Stimulated activated CD8-positive, alpha-beta memory T cell treated with anti-CD3 and anti-CD28 coated beads, Interleukin-7, amount 100 ng/mL, for 1 hour (primary cell): ENCODE measurements at places on chromosomes 5 and 9.
A peak's percentile ranks its signal among the peaks of the same experiment; 100 is the strongest.

GRCh38 chr9:125466411-125466810, 204.8 kb downstream of the GAPVD1 start:
- DNase-seq, result no peak

- no peak for DNase-seq
Observed at GRCh38 chr5:157038568-157039187, 20.2 kb downstream of the HAVCR1 start.

DNA sequence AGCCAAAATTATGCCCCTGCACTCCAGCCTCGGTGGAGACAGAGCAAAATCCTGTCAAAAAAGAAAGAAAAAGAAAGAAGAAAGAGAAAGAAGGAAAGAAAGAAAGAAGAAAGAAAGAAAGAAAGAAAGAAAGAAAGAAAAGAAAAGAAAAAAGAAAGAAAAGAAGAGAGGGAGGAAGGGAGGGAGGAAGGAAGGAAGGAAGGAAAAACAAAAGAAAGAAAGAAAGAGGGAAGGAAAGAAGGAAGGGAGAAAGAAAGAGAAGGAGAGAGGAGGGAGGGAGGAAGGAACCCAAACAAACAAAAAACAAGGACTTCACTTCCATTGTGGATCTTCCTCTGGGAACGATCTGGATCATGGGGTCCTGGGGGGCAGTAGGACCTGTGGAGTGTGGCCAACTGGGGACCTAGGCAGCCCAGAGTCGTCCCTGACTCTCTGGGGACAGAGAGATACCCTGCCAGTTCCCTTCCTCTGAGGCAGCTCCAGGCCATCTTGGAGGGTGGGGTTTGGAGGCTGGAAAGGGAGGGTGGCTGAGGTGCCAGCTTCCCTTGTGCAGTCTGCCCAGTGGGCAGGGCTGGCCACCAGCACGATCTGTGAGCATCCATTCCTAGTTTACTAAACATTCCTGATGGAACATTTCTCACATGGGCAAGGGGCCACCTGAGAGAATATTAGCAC, 216.8 kb downstream of the PAX5 start:
- DNase-seq, result no peak

GRCh38 chr9:78676009-78676408, 379.1 kb downstream of the PSAT1 start:
- no peak for DNase-seq

DNA sequence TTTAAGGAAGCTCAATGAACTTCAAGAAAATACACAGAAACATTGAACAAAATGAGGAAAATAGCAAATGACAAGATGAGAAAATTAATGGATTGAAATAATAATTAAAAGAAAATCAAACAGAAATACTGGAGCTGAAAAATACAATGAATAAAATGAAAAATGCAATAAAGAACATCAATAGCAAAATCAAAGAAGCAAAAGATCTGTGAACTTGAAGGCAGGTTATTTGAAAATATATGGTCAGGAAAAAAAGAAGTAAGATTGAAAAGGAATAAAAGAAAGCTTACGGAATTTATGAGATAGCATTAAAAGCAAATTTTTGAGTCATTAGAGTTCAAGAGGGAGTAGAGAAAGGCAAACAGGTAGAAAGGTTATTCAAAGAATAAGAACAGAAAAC, 42.4 kb downstream of the CERT1 start:
- DNase-seq, result no peak

GRCh38 chr5:66224773-66225553, 80.9 kb downstream of the SREK1 start:
- DNase-seq, result no peak

DNA sequence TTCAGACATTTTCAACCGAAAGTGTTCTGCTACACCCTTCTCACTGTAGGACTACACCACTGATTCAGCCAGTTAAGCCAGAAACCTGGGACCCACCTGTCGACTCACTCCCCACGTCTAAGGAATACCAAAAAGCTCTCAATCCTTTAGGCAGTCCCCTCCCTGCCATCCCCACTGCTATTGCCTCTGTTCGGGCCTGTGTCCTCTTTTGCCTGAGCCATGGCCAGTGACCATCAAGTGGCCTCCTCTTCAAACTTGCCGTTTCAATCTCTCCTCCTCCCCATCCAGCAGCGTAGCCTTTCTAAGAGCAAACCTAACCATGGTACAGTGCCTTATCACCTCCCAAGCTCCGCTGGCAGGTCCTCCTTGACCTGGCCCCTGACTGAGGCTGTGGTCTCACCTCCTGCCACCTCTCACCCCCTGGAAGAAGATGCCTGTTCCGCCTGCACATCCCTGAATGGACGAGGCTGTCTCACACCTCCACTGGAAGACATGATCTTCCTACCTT, 64.1 kb downstream of the GALNT12 start:
- DNase-seq, result no peak

DNA sequence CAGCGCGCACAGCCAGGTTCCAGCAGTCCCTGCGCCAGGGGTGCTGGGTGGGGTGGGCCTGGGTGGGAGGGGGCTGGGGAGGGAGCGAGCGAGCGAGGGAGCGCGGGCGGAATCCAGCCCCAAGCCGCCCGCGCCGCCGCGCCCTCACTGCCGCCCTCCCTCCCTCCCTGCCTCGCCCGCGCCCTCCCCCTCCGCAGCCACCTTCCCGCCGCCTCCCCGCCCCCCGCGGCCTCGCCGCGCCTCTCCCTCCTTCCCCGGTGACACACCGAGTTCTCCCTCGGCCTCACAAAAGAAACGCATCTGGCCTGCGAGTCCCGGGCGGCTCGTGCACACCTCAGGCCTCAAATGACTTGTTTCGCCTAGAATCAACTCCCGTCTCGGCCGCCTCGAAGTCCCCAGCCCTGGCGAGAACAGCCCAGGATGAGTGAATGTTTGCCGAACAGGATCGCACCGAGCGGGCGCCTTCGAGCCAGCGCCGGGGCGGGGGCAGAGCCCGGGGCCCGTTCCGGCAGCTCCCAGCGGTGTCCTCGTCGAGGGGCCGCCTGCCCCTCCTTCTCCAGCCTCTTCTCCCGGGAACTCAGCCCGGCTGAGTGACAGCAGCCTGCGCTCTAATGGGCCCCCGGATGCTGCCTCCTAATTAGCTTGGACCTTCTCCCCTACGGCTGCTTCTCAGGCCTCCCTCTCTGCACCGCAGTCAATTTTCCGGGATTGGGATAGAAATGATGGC, 371 bp upstream of the PITX1 start:
- no peak for DNase-seq

DNA sequence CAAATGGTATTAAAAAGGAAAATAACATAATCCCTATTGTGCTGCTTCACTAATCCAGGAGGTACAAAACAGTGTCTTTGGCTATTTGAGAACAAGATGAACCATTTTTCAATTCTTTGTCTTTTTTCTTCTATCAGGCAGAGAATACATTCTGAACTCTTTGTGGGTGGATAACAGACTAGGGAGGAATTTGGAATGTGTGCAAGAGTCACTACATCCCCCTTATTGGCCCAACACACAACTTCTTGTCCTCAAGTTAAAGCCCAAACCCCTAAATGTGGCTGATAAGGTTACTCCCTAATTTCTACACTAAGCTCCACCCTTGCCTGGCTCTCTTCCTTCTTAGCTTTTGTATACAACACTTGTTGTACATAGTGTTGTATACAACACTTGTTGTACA, 342.7 kb upstream of the RFX3 start:
- no peak for DNase-seq

DNA sequence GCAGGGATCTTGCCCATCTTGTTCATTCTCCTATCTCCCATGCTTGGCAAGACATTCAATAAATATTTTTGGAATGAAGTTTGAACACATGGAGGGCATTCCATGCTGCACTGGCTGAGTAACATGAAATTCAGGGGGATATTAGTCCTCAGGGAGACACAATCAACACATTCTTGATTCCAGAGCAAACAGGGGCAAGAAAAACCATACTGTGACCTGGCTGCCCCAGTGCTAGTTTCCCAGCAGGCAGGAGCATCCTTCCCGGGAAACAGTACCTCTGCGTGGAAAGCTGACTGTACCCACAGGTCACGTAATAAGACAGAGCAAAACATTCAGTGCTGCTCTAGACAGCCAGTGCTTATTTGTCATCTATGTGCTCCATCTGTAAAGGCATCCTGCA, 66.3 kb upstream of the SPOCK1 start:
- no peak for DNase-seq

- DNase-seq, result no peak
Observed at GRCh38 chr9:134964271-134965055, 46.8 kb upstream of the FCN1 start.

DNA sequence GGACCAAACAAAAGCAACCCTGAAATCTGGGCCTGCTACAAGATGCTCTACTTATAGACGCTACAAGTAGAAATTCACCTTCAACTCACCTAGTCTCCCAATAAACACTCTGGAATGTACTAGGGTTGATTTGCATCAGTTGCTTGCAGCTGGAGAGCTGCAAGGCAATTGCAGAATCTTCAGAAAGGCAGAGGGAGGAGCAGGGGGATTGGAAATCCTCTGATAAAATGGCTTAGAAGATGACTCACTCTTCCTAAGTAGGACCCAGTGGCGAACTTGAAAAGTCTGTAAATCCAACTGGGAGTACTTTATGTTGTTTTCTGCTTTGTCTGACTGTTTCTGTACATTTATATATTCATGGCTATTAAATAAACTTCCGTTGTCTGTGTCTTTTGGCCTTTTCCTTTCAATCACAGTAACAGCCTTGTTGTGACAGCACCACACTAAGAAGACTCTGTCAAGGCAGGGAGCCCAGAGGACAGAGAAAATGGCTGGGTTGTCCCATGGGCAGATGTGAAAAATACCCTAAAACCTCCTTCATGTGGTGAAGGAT, 14.7 kb upstream of the MLLT3 start:
- DNase-seq, result no peak

DNA sequence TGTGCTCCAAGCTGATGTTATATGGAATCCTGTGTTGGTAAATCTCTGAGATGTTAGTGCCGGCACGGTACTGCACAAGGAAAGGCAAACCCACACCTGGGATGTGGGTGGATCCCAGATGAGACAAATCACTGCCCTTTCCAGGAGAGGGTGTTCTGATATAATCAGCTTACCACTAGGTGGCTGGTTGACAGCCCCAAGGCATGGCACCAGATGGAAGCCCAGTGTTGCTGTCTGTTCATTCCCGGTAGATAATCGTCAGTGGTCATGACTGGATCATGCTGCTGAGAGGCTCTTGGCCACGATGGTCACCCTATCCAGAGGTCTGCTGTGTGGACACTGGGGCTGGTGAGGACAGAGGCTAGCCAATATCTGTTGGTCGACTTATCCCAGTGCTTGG, 184.0 kb downstream of the CACNA1B start:
- no peak for DNase-seq

DNA sequence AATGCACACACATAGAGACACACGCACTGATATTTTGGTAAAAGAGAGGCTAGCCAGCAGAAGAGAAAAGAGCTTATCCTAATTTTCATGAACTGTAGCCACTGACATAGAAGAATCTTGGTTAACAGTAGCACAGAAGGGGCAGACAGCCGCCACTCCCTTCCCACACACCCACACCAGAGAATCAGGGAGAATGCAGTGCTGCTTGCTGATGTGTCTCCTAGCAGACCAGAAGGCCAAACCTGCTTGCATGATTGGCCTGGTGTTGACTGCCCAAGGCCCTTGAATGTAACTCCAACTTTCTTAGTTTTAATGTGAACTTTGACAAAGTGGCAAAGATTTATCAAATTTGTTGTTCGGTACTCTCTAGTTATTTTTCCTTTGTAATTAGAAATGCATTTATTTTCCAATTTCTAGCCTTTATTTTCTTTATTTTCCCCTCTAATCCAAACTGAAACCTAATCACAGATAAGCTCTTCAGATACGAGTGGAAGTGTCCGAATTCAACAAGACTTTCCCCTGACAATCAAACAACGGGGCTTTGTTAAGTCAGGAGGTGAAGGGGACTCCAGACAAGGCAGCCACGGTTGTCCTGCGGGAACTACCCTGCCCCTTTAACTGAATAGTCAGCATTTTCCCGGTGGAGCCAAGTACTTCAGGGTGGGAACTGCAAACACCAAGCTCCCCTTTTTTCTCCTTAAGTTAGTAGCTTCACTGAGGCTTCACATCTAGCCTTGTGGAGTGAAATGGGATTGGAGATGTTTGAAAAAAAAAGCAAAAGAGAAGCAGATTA, 81.9 kb upstream of the CTSL start:
- DNase-seq, result no peak

- no peak for DNase-seq
Observed at GRCh38 chr9:31608416-31608815, 776.0 kb upstream of the ACO1 start.

GRCh38 chr9:131500377-131500776, 2.3 kb upstream of the POMT1 start:
- peak; percentile 14 for DNase-seq

DNA sequence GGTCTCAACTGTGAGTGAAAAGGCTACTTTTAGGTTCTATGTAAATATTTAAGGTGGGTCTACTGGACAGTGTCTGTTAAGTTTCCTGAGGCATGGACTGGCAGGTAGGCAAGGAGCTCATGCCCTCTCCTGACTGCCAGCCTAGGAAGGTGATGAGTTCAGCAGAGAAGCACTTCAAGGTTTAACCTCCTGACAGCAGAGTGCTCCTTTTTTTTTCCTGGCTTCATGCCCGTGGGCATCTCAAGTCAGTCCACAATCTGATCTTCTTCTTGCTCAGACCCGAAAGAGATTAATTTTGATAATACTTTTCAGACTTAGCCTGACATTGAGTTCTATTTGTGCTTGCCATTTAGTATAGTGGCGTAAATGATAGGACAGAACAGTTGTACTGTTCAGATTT, 241.9 kb upstream of the NREP start:
- no peak for DNase-seq

DNA sequence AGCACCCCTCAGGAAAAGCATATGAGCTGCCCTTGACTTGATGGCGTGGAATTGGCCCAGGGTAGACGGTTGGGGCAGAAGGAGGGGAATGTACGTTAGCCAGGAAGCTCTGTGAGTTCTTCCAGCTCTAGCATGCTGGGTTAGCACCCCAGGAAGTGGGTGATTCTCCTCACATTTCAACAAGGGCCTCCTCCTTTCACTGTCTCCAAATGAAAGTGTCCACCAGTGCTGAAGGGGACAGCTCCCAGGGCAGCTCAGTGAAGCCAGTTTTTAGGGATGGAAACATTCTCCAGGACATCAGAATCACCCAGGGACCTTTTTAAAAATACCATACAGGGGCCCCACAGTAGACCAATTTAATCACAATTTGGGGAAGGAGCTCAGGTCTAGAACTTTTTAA, 17.2 kb upstream of the AFAP1L1 start:
- DNase-seq, result no peak

- no peak for DNase-seq
Observed at GRCh38 chr9:68637020-68637419, 68.0 kb upstream of the PIP5K1B start.

DNA sequence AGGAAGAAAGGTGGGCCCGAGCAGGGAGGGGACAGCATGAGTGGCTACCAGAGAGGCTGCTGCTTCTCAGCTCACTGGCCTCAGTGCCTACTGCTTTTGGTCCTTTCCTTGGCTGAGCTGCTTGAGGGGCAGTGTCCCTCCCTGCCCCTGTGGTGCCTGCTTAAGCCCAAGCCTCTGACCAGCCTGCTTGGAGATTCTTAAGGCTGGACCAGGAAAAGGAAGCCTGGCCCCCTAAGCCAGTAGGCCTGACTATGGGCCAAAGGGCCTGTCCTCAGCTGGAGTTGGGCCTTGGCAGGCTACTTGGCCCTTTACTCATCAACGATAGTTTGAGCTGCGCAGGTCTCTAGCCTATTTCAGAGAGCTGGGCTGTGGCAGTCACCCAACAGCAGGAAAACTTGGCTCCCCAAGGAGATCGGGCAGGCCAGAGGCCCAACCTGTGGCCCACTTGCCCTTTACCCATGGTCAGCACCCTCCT, 24.9 kb downstream of the TCF7 start:
- DNase-seq, result no peak

- DNase-seq, result no peak
Observed at GRCh38 chr9:20557890-20558565, 64.3 kb downstream of the MLLT3 start.

- no peak for DNase-seq
Observed at GRCh38 chr5:16842896-16843295, 93.2 kb downstream of the MYO10 start.
